NCI-H1417 treated with DMSO at 0.1 percent for 48 hours (cell line): ENCODE measurements at places on chromosomes 1 and 21.
A peak's percentile ranks its signal among the peaks of the same experiment; 100 is the strongest.

GRCh38 chr1:1325288-1326074 lies 879 bp downstream of the CPTP start:
- no peak for DNase-seq

- DNase-seq, result no peak
Measured at GRCh38 chr1:36159614-36160387, 3.8 kb downstream of the MAP7D1 start.

DNA sequence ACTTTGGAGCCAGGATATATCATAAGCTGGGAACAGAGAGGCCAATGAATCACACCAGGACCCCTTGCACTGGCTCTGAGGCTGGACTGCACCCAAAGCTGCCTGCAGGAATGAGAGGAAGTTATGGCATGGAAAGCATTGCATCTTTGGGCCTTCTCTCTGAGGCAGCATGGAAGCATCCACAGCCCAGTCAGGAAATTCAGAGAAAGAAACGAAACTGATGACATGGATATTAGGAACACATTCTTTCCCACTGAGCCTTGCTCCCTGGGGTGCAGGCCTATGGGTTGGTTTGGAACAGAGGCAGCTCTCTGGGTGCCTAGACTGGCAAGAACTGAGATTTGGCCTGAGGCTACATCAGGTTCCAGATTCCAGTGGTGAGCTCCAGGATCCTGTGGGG lies 98.6 kb downstream of the NGF start:
- DNase-seq, result no peak

- DNase-seq, result no peak
Measured at GRCh38 chr1:228045871-228046270, 36.6 kb upstream of the ARF1 start.

DNA sequence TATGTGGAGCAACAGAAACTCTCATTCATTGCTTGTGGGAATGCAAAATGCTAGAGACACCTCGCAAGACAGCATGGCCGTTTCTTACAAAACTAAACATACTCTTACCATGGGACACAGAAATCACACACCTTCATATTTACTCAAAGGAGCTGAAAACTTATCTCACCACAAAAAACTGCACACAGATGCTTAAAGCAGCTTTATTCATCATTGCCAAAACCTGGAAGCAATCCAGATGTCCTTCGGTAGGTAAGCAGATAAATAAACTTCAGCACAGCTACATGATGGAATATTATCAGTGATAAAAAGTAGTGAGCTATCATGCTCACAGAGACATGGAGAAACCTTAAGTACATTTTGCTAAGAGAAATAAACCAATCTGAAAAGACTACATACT lies 124.3 kb downstream of the RERE start:
- no peak for DNase-seq

DNA sequence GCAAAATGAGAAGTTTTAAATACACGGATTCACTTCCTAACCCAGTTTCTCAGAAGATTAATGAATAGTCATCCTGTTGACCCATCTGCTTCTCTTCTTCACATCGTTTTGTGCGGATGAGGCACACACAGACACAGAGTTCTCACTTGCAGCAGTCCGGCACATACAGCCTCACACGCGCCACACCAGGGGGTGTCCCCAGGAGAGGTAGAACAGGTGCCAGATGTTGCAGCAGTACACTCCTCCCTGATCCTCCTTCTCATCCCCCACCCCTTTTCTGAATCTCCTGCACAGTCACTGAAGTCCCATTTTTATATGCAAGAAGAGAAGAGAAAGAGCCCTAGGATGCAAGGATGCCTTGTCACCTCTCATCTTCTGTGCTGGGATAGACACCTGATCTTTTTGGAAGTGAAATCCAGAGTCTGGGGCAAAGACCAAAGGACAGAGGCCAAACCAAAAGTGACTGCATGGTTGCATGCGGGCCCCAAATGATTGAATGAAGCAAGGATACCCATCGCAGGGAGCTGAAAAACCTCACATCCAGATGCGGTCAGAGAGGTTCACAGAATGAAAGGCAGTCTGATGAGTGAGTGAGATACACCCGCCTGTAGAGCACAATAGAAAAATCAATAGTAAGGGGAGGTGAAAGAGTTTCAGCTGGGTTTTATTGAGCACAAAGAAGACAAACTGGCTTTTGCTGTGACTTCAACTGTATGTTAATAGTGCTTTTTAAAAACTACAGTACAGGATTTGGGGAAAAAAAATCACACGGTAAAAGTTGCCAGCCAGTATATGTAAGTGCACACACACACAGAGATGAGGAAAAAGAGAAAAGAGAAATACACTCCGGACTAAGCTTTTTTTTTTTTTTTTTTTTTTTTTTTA lies 28.9 kb downstream of the PBX1 start:
- DNase-seq, result no peak

GRCh38 chr1:215567491-215568298 lies 591 bp downstream of the KCTD3 start:
- peak; percentile 28 for DNase-seq

DNA sequence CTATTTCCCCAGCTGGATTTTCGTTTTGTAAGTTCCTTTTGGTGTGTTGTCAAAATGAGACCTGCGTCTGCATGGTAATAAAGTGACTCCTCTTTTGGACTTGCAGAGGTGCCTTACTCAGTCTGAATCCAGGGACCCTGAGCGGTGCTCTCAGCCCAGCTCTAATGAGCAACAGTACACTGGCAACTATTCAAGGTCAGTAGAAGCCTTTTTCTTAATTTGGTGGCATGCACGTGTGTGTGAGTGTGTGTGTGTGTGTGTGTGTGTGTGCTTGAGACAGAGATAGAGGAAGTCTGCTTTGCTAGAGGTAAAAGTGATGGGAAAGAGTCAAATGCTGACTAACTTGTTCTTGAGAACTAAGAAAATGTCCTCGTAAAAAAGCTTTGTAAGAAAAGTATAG lies 105.4 kb downstream of the CD247 start:
- no peak for DNase-seq

DNA sequence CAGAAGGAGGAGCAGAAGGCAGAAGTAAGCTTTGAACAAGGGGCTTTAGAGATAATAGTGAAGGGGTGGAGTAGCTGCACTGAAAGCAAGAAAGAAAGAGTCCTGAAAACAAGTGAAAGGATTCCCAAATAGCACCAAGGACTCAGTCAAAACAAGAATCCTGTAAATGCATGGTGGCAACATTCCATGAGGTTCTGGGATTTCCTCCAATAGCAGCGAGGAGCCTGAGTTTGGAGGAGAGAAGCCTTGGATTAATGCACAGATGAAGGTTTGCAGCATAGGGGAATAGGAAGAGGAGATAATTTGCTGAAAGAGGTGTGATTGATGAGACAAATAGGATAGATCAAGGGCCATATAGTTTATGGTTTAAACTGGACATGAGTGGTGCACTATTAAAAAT lies 10.9 kb downstream of the KRTAP22-2 start:
- DNase-seq, result no peak

DNA sequence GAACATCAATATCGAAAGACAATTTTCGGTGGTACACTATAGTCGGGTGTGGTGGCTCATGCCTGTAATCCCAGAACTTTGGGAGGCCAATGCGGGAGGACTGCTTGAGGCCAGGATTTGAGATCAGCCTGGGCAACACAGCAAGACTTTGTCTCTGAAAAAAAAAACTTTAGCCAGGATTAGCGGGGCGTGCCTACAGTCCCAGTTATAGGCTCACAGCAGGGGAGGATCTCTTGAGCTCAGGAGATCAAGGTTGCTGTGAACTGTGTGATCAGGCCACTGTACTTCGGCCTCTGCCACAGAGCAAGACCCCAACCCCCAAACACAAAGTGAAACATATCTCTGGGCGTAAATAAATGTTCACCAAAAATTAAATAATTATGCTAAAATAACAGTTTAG lies 1.6 kb downstream of the TADA1 start:
- DNase-seq, result no peak

GRCh38 chr1:50491142-50491541 lies 67.9 kb upstream of the DMRTA2 start:
- no peak for DNase-seq

DNA sequence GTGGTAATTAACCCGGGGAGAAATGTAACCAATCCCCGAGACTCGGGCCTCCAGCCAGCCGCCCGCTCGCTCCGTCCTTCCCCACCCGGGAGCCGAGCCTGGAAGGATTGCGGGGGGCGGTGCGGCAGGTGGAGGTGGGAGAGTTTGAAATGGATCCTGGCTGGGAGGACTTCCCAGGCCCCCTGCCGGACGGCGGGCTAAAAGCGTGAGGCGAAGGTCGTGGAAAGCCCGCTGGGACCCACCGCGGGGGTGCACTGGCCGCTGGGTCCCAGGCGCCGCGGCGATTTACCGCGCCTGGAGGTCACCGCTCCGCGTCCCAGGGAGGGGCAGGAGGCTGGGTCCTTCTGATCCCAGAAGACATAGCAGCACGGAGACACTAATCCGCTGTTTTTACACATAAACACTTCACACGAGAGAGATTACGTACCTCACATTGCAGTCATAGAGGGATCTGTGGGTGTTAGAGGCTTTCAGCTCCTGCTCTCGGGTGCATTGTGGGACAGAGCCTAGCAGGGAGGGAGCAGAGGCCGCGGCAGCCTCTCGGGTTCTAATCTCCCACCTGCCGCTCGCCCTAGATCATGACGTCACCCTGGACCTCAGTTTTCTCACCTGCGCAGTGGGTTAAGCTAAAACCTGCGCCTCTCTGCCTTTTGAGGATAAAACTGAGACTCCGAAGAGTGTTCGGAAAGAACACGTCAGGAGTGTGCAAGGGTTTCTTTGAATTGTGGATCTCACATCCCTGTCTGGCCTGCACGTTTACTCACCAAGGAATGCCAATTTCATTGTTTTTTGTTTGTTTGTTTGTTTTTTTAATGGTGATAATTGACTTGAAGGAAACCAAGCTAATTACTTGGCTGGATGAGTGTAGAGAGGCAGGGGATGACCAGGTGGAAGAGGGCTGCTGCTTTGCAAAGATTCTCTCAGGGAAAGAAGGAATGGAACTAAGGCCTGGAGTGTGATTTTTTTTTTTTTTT lies 17.1 kb upstream of the TMEM9 start:
- DNase-seq, result peak; percentile 39

DNA sequence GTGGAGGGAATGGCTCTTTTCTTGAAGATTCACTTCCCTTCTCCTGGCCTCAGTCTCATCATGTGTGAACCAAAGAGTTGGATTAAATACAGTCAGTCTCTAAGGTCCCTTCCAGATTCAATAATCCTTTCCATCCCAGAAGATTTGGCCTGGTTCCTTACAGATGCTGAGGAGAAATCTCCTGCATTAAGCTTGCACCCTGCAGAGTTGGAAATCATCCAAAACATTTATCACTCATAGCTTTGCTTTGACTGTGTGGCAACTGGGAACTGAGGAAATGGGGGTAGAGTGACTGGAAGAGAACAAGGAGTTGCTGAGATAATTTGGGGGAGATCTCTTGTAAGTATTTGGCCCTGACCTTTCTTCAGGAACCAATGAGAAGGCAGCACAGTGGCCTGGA lies 220.5 kb upstream of the SGIP1 start:
- no peak for DNase-seq

DNA sequence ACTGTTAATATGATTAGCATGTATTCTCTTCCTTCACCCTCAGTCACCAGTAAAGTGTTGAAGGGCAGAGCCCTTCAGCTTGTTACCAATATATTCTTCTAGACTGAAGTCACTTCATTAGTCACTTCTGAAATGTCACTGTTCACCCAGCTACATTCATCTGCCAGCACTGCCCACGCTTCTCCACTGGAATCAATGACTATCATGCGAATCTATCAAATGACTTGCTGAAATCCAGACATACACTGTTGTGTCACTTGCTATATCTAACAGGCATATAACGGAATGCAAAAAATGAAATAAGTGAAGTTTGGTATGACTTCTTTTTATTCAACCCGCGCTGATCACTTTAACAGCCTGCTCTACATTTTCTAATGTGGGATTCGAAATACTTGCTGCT lies 16.1 kb downstream of the FH start:
- no peak for DNase-seq

DNA sequence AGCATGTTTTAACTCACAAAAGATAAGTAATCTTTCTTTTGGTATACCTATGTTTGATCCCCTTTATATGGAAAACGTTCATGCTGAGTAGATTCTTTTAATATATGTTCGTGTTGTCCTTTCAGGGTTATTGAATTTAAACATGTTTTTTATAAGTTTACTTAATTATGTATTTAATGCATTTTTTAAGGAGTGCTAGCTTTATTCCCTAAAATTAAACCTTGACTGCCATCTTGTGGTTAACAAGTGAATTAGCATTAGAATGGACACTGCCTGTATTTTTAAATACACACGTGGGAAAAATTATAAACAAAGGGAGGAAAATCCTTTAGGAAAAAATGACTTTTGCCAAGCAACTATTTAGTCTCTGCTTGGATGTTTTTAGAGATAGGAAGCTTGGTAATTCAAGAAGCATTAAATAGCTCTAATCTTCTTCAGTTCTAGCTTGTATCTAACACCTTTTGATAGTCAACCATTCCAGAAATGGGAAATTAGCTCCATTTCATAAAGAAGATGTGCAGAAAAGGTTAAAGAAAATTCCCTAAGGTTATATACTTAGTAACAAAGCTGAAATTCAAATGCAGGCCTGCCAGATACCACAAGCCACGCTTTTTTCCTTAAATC lies 43.0 kb downstream of the UBE2U start:
- no peak for DNase-seq

DNA sequence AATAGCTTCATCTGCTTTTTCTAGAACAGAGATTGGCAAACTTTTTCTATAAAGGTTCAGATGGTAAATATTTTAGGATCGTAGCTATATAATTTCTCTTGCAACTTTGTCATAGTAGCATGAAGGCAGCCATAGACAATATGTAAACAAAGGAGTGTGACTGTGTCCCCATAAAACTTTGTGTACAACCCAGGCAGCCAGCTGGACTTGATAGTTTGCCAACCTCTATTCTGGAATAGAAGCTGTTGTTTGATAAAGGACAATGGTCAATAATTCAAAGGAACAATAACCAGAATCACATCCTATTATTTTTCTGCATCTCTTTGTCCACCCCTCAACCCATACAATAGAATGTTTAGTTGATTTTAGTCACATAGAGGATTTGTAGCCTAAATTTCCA lies 286.7 kb downstream of the LMX1A start:
- no peak for DNase-seq

- no peak for DNase-seq
Measured at GRCh38 chr1:222392556-222392955, 155.3 kb downstream of the HHIPL2 start.

- no peak for DNase-seq
Measured at GRCh38 chr1:106173101-106173500, 883.4 kb upstream of the PRMT6 start.

DNA sequence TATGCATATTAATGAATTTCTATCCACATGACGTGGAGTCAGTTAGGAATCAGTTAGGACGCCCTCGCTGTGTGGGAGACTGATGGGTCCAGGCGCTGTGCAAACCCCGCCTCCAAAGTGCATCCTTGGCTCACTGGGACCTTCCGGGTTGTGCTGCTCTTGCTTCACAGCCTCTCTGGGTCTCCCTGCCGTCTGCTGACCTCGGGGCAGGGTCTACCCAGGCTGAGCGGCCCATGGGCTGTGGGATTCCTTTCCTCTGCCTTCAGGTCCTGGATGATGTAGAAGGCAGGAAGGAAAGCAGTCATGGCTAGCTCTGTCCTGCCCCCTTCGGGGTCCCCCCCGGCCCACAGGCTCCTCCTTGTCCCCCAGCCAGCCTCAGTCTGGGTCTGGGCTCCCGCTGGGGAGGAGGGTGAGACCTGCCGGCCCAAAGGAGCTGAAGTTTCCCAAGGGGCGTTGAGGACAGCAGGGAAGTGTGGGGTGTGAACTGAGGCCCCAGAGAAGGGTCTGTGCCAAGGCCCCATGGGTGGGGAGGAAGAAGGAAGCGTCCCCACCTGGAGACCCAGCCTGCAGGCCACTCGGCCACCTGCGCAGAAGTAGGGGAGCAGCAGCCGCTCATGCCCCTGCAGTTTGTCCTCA lies 24.6 kb upstream of the CDK11A start:
- no peak for DNase-seq
